ENCODE measurements at places on chromosomes 3 and 15.

- DNase-seq = no peak
These were observed 87.1 kb downstream of the DIPK2A start for GRCh38 chr3:144058713-144059112.

DNA sequence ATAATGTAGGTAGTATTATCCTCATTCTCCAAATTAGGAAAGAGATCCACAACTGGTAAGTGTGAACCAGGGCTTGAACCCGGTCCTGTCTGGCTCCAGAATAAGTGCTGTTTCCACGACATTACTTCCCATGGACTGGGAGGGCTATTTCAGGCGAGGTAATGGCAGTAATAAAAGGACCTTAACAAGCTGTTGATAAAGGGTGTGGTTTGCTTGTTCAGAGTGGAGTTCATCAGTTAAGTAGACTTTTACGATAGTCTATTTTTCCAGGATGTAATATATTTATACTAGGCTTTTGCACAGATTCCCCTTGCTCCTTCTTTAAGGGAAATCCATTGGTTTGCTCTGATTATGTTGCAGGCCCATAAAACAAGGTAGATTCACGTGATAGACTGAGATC, 88.4 kb upstream of the TNFAIP8L3 start:
- DNase-seq = no peak

DNA sequence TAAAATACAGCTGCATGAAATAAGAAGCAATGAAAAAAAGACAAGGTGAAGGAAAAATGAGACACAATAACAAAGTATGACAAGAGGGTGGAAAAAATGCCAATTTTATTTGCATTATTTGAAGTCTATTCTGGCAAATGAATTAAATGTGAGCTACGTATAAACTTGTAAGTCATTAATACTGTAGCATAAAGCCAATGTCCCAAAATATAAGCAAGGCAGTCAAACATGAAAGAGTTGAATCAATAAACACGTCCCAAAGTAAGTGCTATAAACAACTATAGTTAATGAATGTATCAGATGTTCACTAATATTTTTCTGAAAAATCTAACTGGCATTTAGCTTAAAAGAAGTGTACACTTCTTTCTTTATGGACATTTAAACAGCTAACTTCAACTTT, 481.9 kb downstream of the ROBO1 start:
- DNase-seq = no peak

DNA sequence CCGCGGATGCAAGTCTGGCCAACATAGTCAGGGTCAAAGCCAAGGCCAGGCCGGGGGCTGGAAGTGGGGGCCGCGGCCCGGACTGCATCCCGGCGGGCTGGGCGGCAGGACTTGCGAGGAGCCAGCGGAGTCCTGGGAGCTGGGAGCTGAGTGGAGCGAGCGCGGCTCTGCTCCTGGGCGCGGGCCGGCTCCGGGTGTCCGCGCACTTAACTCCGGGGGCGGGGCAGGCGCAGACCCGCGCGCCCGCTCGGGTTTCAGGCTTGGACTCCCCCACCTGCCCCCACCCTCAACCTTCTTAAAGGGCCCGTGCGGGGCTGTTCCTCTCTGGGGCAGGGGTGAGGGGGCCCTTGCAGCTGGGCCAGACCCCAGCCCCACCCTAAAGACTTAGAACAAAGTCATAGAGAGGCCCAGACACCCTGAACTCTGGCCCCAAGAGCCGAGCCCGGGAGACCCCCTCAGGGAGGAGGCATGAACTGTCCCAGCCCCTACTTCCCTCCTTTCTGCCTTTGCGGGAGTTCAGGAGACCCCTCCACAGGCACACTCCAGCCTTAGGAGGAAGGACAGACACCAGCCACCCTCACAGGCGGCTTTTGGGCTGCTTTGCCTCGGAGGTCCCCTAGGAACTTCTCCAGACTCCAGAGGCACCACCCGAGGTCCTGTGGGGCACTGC, at the start of gene CSPG4:
Gene CSPG4 (minus strand): TSS at position 181 of the 670 bp plus-strand sequence. CDS start 93 bp downstream, at position 88.
- peak; percentile 2 for DNase-seq

DNA sequence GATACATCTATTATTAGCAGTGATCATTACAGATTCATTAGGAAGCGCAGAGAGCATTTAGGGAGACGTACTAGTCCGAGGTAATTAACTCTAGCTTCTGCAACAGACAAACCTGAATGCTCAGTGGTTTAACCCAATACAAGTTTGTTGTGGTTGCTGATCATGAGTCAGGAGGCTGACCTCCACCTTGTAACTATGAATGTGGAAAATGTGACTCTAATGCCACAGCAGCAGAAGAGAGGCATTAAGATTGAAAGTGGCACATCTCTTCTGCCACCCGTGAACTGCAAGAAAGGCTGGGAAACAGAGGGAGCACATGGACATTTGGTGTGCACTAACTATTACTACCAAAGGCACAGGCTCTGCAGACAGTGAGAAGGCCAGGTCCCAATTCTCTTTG, 71.2 kb upstream of the C3orf80 start:
- no peak for DNase-seq

GRCh38 chr3:99549957-99550603, 88.3 kb upstream of the COL8A1 start:
- no peak for DNase-seq

GRCh38 chr3:21697707-21698106, 53.3 kb downstream of the ZNF385D start:
- no peak for DNase-seq

DNA sequence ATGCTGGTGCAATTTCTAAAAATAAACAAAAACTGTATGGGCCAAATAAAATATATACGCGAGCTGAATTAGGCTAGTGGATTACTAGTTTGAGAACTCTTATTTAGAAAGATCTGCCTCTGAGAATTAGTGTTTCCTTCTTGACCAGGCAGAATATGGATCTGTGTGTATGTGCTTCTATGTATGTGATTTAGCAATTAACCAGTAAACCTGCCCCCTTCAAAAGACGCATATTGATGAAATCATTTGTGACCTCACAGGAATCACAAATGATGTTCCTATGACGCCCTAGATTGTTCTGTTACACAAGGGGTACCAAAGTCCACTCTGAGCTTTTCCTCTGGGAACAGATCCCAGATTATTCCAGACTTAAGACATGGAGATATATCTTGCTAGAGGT, at the start of gene TUSC7:
Gene TUSC7 (plus strand): TSS at position 301 of the 400 bp plus-strand sequence.
- DNase-seq = no peak

DNA sequence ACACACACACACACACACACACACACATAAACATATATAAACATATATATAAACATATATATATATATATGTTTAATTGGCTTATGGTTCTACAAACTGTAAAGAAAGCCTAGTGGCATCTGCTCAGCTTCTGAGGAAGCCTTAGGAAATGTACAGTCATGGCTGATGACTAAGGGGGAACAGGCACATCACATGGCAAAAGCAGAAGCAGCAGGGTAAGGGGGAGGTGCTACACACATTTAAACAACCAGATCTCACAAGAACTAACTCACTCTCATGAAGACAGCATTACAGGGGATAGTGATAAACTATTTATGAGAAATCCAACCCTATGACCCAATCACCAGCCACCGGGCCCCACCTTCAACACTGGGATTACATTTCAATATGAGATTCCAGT, 922.9 kb downstream of the SI start:
- no peak for DNase-seq

DNA sequence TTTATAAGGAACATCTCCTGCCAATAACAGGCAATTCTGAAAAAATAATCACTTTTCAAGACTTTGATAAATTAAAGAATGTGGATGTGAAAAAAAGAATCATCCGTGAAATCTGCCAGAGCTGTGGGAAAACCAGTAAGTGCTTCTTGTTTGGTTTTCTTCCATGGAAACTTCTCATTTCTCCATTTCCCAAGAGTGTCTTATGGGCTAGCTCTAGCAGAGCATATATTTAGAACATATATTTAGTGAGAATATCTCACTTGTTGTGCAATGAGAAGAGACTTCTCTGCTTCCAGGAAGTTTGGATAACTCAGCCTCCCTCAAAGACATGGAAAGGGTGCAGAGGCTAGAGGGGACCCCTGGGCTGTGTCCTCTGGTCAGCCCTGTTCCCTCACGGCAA, 49.9 kb downstream of the COL6A5 start:
- no peak for DNase-seq

GRCh38 chr15:40763801-40764628, at the start of gene GCHFR:
GCHFR (plus strand) TSS chr15:40764068; CDS start chr15:40764181, 113 bp downstream.
- no peak for DNase-seq

DNA sequence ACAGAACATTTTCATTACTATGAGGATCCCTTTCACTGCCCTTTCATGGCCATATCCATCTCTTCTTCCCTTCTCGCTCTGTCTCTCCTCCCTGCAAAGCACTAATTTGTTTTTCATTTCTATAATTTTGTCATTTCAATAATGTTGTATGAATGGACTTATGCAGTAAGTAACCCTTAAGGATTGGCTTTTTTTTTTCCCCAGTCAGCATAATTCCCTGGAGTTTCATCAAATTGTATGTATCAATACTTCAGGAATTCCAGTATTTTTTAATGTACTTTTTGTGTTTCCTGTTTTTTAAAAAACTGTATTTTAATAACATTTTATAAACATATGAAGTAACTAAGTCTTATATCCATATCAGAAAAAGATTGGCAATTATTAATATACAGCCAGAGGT, 1016.0 kb upstream of the SEMA6D start:
- no peak for DNase-seq

- DNase-seq = no peak
These were observed 308.5 kb downstream of the SV2B start for GRCh38 chr15:91408476-91409076.

GRCh38 chr3:189460511-189460910, 170.7 kb upstream of the TP63 start:
- DNase-seq = no peak

DNA sequence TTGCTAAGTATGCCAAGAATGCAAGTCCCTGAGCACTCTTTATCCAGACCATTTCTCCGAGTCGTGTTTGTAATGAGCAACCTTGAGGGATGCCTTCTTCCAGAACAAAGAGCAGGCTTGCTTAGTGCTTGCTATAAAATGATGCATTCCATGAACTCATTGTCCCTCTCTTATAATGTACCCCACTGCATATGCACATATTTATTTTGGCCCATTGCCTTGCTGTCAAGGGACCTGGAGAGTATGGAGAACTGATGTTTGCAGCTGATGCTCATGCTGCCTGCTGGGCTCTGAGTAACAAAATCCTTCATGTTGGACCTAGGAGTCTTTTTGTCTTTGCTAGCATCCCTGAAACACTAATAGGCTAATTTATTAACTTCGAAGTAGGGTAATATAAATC, 97.8 kb upstream of the AADACL2 start:
- no peak for DNase-seq

DNA sequence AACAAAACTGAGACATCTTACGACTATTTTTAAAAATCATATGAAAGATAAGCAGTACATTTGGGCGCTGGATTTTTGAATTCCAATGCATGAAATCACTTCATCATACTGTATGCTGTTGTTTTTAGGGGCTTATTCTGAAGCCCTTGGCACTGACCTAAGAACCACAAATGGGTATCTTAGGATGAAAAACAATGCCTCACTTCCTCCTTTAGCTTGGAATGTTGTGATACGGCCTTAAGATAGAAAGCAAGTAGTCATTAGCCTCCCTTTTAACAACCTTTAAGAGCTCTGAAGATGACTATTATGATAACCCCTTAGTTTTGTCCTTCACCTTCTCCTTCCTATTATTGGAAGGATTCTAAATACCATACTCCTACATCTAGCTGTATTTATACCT, 289.8 kb downstream of the ARPP21 start:
- no peak for DNase-seq
